ENCODE measurements at places on chromosomes 4 and X.

- DNase-seq: no peak
These were observed 54.2 kb downstream of the CCDC158 start for GRCh38 chr4:76366737-76367136.

DNA sequence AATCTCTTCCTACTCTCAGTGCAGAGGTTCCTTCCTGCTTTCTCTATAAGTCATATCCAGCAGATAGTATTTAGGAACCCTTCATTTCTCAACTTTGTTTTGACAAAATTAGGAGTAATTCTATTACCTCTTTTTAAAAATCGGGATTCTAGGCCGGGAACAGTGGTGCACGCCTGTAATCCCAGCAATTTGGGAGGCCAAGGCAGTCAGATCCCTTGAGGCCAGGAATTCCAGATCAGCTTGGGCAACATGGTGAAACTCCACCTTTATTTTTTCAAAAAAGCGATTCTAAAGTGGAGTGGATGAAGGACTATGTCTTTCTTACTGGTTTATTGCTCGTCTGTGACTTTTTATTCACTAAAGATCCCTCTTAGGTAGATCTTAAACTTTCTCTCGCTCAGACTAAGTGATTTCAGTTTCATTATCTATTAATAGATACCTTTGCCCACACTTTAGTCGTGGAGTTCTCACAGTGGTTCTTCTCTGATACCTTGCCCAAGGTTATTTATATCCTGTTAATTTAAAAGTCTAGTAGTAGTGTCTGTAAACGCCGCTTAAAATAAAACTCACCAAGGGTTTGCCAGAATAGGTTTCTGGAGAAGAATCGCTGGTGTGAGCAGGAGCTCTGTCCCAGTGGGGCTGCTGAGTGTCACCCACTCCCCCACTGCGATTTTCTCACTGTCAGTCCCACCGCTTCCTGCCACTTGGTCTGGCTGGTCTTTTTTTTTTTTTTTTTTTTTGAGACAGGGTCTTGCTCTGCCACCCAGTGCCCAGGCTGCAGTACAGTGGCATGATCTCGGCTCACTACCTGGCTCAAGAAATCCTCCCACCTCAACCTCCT, 27.0 kb upstream of the TMEM131L start:
- DNase-seq: no peak

DNA sequence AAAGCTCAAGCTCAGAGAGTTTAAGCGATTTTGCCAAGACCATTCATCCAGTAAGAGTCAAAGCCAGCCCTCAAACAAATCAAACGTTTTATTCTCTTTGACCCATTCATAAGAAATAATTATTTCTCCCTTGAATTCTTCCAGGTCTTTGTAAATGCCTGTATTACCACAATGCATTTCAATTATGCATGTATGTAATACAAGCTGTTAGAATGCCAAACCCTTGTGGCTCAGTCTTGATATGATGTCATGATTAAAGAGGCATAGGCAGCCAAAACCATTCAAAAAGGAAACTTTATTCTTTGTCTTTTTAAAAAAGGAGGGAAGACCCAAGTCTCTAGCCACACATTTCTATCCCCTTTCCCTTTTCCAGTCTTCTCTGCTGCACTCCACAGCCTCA, 56.5 kb upstream of the PGM2 start:
- no peak for DNase-seq

GRCh38 chr4:125121581-125121980, 193.2 kb upstream of the FAT4 start:
- no peak for DNase-seq

GRCh38 chr4:118307643-118308042, 45.2 kb downstream of the PRSS12 start:
- no peak for DNase-seq

DNA sequence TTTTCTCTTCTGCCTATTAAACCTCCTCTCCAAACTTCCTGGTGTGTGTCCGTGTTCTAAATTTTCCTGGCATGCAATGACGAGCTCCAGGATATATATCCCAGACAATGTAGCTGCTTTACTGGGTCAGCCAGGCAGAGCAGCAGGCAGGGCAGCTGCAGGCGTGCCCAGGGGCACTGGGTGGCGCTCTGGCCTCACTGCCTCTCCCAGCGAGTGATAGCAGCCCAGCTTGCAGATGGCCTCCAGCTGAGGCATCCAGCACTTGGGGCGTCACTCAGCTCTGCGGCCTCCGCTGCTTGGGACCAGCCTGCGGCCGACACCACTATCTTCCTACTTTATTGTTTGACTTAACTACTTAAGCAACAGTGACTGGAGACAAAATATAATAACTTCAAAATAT, 23.0 kb upstream of the UBA6 start:
- peak; percentile 8 for DNase-seq

All from DMS53 (cell line).